ENCODE measurements at places on chromosomes 16 and 17.
A peak's percentile ranks its signal among the peaks of the same experiment; 100 is the strongest.

- DNase-seq = no peak
Measured at GRCh38 chr17:51435171-51435552, 174.8 kb downstream of the UTP18 start.

DNA sequence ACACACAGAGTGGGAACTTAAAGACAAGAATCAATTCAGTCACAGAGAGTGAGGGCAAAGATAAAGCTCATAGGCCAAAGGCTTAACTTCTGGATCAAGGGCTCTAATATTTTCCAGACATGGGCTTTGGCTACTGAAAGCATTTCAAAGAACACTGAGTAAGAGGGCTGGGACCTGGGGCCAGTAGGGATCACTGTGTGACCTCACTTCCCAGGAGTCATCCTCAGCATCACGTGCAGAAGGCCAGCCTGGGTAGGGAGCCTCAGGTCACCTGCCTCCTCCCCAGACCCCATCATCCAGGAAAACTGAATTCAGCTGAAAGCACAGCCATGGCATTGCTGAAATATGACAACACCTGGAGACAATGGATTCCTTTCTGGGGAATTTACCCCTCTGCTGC is 163.5 kb downstream of the RAB11FIP4 start:
- no peak for DNase-seq

GRCh38 chr17:28478712-28479615 is 5.5 kb downstream of the SLC13A2 start:
- no peak for DNase-seq

GRCh38 chr16:78768226-78768625 is 668.8 kb downstream of the WWOX start:
- DNase-seq = peak; percentile 31

DNA sequence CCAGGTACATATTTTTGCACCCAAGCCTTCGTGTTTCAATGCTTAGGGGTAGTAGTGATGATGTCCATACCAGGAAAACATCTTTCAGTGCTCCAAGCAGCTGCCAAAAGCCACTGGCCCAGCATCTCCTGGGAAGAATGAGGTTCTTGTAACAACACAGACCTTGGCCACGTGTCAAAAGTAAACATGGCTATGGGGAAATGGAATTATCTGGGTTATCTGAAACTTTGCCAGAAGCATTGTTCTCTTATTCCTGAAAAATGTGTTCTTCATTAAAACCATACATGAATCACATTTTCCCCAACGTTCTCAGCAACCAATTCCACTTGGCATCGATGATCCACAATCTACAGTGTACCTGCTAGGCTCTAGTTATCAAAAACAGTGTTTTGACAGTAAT is 524.2 kb upstream of the EEF2KMT start:
- DNase-seq = no peak

DNA sequence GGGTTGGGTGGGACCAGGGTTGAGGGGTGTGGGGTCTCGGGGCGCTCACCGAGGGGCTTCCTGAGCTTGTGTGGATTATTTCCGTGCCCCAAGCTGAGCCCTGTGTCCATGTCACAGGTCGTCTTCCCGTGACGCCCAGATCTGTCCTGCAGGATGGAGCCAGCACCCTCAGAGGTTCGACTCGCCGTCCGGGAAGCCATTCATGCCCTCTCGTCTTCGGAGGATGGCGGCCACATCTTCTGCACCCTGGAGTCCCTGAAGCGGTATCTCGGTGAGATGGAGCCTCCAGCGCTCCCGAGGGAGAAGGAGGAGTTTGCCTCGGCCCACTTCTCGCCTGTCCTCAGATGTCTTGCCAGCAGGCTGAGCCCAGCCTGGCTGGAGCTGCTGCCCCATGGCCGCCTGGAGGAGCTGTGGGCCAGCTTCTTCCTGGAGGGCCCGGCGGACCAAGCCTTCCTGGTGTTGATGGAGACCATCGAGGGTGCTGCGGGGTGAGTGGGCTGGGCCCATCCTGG is 1.0 kb downstream of the TELO2 start:
- no peak for DNase-seq

Measured in NCI-H1436 (cell line).